Stimulated activated CD4-positive, alpha-beta T cell treated with anti-CD3 and anti-CD28 coated beads, Interleukin-1b, Interleukin-23, amount 100 ng/mL, for 4 hours (primary cell): ENCODE measurements at places on chromosomes 2 and 18.

DNA sequence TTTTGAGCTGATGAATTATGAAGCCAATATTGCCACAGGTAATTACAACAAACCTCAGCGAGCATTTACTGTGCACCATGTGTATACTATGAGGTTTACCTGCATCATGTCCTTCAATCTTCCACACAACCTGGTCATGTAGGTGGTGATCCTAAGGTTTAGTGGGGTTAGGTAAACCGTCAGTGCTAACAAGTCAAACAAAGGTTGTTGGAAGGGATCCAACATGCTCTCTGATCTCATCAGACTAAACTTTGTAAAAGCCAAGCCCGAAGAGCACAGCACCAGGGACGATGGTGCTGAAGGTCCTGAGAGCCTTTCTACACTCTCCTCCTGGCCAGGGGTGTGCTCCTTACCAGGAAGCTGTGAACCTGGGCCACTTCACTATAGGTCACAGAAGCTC is 29.4 kb downstream of the SH3YL1 start:
- DNase-seq: no peak

DNA sequence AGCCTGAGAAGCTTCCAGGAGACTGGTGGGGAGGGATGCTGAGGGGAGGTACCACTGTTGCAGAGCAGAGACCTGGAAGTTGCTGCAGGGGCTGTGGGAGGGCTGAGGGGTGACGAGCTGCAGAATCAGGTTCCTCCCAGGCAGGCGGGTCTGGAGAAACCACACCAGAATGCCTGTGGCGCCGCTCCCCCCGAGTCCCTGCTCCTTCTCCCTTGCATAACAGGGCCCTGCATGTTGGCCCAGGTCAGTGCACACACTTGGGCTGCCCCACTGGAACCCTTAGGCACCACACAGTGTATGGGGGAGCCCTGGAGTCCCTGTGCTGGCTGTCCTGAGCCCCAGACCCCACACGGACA is 60.4 kb downstream of the ARL4C start:
- no peak for DNase-seq

DNA sequence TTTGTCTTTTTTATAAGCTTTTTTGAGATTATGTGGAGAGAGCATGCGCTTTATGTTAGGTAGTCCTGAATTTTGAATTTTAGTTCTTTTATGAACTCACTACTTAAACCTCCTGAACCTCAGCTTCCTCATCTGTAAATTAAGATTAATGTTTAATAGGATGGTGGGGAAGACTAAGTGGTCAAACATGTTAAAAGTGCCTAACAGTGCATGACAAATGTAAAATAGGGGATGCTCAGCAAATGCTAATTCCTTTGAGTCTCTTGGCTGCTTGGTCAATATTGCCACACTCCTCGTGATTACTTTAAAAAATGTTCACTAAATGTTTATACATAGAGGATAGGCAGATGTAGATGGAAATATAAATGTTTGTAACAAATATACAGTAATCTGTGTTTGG is 6.8 kb downstream of the BIRC6 start:
- no peak for DNase-seq

GRCh38 chr2:68734688-68735525 is at the start of gene ARHGAP25:
Gene ARHGAP25 (plus strand): TSS chr2:68734811. CDS start chr2:68735200, 389 bp downstream.
- no peak for DNase-seq

DNA sequence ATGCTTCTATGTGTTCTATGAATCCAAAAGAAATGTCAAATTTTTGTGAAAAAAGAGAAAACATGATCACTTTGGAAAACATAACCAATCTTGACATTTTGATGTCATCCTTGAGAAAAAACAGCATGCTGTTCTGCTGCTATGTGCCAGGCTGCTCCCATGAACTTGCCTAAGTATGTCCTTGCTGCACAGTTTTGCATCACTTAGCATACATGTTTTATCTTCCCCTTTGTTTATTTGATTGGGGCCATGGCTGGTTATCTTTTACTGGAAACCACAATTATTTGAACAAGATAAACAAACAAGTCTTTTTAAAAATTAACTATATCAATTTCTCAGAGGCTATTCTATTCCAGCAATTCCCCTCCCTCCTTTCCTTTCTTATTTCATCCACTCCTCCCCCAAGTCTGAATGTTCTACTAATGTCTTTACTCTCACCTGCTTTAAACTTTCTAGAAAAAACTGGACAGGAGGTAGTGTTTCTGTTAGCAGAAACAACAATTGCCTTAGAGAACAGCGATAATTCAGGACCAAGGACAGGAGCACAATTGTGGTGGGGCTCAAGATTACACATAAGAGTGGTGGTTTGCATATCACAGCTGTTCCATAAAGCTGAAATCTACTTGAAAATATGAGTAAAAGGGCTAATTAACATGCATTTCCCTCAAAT is 6.7 kb downstream of the AOX1 start:
- no peak for DNase-seq

DNA sequence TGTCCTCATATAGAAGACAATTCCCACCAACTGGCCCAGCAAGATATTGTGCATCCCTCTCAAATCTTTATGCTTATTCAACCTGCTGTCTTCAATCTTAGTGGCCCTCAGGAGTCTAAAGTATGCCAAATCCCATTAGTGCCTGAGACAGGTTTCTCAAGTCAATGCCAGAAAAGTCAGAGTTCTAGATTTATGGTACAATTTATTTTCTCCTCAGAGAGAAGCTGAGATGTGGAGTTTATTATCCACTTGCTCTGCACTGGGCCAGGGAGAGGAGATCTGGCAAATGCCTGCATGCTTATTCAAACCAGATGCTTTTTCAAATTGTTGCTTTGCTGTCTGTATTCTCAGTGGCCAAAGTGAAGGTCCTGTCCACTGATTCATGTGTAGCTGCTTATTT is 825.2 kb downstream of the METTL4 start:
- no peak for DNase-seq

GRCh38 chr2:237283131-237283928 is 130.6 kb downstream of the COL6A3 start:
- no peak for DNase-seq

DNA sequence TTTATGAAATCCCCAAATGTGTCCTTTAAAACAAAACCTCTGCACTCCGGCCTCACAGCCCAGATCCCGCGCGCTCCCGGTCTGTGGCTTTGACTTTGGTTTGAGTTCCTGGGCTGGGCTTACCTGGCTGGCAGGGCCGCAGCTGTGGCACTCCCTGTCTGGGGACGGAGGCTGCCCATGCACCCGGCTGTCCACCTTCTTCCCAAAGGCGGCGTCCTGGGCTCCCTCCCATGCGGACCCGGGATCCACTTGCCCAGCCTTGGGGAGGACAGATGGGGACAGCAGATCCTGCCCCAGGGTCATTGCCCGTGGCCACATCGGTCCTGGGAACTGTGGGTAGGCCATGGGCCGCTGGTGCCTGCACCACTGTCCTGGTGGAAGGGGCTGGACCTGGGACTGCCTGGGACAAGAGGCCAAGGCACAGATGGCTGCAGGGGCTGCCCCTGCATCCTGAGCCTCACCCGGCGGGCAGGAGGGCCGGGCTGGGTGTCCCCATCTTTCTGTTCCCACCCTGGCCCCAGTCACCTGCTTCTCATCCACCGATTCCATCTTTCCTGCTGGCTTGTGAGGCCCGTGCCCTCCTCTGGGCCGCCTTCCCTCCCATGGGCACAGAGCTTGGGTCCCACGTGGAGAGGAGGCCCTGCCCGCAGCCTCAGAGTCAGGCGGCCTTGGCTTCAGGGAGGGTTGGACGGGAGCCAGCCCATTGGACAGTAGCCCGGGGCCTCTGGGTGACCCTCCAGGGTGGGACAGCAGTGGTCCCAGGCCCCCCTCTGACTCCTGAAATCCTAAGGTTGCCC is 27.7 kb downstream of the NFATC1 start:
- no peak for DNase-seq
